ENCODE measurements at places on chromosomes 5 and 9.
A peak's percentile ranks its signal among the peaks of the same experiment; 100 is the strongest.

DNA sequence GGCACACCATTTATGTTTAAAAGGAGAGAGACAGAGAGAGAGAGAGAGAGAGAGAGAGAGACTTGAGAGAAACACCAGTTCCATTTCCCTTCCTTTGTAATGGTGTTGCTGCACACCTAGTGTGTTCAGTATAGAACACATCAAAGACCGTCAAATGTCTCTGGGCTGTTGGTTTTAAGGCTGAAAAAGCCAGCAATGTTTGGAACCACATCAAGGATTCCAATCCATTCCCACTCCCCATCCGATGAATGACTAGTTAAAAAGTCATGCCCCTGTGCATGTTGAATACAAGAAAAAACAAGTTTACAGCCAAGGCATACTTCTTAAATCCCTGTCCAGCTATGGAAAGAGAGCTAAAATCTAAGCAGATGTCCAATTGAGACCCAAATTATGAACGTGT is 83.0 kb upstream of the IFNE start:
- DNase-seq, result no peak

DNA sequence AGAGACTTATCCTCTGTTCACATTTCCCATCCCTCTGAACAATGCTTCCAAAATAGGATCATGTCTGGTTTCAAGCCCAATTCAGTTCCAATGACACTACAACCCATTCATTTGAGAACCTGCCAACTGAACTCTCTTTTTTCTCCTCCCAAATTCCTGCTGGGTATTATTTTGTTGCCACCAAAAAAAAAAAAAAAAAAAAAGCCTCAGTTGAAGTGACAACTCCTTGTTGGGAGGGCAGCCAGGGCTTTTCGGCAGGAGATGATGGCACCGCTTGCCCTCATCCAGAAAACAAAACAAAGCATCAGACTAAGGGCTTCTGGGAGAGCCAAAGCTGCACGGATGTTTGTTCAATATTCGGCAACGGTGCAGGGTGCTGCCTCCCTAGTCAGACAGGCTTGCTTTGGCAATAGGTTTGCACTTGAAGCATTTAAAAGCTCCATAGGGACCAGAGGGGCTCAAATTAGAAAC is 30.6 kb upstream of the TRIM32 start:
- DNase-seq, result no peak

- DNase-seq, result peak; percentile 60
Measured at GRCh38 chr5:132473019-132473531, 17.5 kb downstream of the IRF1 start.

DNA sequence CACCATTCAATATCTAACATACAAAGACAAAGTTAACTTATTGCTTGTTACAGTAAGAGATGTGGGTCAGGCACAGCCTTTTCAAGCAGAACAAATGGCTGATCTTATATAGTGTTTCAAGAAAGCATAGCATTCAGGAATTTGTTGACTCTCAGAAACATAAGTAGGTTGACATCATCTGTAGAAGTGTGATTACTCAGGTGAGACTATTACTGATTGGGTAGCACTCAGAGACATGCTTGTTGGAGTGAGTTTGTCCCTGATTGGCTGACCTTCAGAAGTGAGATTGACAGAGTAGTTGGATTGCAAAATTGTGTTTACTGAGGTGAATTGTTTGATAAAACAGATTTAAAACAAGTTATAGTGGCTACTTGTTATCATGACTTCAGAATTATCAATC is 30.7 kb upstream of the TNPO1 start:
- no peak for DNase-seq

DNA sequence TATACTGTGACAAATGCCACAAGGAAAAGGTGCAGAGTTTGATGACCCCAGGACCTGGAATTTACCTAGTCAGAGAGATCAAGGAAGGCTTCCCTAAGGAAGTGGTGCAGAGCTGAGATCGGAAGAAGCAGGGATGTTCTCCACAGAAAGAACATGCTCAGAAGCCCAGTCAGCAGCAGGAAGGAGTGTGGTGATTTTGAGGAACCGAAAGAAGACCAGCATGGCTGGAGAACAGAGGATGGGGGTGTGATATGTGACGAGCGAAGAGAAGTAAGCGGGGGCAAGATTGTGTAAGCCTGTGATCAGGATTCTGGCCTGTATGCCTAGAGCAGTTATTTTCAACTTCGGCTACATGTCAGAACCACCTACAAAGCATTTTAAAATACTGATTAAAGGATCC is 18.7 kb upstream of the PIK3R1 start:
- no peak for DNase-seq

DNA sequence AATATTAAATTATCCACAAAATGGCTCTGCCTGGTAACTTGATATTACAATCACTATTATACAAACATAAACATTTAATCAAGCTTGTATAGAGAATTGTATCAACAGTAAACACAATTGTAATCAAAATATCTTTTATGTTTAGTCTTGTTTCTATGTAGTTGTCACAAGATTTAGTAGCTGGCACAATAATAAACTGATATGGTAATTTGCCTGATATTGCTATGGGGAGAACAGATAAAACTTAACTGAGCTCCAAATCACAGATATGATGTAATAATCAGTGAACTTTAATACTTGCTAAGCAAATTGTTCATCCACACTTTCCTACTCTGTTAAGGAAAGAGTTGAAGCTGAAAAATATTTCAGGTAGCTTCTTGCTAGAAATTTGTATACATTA is 189.8 kb downstream of the MPDZ start:
- no peak for DNase-seq

DNA sequence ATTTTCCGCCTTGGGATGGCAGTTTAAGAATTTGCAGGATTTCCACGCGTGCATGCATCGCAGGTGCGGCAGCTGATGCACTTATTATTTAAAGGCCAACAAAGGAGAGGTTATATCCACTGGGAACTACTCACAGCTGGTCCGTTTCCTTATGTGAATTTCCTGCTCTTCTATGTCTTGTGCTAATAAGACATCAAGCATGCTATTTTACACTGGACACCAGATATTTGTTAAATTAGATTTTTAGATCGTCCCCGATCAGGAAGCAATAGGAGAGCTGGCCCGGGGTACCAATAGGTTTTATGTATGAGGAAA is 476 bp upstream of the DTWD2 start:
- DNase-seq, result no peak

DNA sequence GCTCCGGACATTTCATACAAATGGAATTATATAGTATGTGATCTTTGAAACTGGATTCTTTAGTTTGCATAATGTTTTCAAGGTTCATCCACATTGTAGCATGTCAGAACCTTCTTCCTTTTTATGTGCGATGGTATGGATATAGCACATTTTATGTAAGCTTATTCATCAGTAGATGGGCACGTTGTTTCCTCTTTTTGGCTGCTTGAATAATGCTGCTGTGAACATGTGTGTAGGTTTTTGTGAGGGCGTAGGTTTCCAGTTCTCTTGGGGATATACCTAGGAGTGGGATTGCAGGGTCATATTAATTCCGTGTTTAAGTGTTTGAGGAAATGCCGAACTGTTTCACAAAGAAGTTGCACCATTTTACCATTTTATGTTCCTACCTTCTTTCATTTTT is 187.8 kb downstream of the NR3C1 start:
- DNase-seq, result no peak

GRCh38 chr5:39202597-39203274 is 16.6 kb downstream of the FYB1 start:
- no peak for DNase-seq

GRCh38 chr5:156826150-156826549 is 23.9 kb upstream of the PPP1R2B start:
- DNase-seq, result no peak

DNA sequence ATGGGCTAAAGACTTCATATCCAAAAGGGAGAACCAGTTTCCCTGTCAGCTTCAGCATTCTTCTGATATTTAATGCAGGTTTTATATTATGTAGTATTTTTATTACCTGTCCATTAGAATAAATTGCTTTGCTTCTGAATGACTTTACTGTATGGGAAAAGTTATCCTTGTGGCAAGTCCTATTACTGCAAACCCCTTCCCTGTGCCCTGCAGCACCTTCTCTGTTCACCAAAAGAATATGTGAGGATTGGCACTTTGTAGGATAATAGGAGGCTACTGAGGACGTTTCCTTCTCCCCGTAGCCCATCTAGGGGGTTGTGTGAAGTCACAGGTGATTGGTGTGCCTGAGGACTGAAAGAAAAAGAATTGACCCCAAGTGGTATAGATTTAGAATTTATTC is 296.1 kb downstream of the KDM4C start:
- DNase-seq, result no peak

- DNase-seq, result no peak
Measured at GRCh38 chr5:69129413-69129812, 35.6 kb downstream of the SLC30A5 start.

- peak; percentile 70 for DNase-seq
Measured at GRCh38 chr5:179820483-179821297, at the start of gene SQSTM1. Gene SQSTM1 (plus strand): TSS chr5:179820905. CDS start chr5:179820937, 32 bp downstream.

DNA sequence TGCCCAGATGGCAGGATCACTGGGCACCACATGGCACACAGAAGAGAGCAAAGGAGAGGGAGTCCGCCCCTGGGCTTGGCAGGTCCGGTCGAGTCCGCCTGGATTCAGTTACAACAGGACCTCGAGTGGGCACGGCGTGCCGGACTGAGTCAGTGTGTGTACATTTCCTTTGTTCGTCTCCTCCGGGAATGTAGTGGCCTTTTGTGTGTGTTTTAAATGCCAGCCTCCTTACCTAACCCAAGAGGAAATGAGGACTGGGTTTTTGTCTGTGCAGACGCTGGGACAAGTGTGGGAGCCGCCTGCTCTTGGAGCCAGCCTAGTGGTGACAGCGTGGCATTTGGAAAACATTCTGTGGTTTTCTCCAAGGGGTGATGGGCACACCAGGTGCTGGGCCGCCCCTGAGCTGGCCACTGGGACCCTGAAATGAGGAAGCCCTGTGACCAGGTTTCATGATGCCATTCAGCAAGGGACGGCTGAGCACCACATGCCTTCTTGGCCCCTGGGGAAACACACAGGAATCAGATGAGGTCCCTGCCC is 9.6 kb downstream of the NEK6 start:
- no peak for DNase-seq

DNA sequence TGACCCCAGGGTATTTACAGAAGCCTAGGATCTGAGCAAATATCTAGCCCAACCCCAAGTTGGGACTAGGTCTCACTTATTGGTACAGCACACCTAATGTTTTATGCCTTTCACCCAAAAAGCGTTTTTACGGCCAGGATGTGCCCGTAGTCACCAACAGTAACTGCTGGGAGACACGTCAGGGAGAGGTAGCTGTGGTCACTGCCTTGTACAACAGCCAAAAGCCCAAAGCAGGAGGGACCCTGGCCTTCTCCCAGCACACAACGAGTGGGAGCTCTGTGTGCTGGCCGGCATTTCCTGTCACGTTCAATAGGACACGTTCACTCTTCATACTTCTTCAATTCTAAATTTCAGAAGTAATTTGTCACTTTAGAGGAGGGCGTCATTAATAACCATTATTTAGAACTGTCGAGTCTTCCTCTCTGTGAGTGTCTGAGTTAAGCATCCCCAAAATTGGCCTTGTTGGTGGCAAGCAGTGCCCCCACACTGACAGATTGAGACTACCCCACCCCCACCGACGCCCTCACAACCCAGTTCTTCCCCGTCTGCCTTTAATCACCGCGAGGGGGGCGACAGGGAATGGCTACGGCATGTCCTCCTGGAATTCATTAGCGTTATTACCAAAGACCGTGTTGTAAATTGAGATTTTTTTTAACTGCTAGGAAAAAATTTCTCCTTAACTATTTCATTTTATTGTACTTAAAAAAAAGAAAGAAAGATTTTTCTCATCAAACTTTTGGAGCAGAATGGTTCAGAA is 80.7 kb downstream of the MVB12B start:
- DNase-seq, result no peak

DNA sequence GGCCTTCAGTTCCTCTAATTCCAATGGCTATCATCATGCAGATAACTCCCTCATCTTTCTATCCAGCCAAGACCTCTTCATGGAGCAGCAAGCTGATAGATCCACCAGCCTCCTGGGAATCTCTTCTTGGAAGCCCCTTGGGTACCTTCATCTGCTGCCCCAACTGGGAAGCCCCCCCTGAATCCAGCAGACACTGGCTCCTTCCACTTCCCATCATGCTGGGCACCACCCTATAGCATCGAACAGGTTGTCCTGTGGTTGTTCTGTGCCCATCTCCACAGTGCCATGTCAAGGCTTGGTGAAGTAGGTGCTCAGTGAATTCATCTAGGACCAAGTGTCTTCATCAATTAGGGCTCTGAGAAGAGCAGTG is 410.4 kb upstream of the KLF4 start:
- DNase-seq, result no peak

DNA sequence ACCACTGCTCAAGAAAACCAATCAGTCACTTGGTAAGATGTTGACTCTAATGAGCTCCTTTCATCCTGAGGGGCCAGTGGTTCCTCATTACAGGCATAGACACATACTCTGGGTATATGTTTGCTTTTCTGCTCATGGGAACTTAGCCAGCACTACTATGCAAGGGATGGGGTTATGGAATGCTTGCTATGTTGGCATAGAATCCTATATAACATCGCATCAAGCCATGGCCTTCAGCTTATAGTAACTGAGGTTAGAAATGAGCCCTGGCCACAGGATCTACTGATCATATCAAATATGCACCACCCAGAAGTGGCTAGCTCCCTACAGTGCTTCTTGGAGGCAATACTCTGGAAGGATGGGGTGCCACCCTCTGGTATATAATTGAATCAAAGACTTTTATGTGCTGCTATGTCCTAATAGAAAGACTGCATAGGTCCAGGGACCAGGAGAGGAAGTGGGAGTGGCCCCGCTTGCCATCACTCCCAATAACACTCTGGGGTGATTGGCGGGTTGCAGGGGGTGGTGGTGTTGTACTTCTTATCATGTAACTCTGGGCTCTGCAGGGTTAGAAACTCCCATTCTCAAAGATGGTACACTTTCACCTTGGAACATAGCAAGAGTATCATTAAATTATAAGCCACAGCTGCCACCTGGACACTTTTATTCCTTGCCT is 70.3 kb downstream of the ZNF366 start:
- DNase-seq, result no peak

DNA sequence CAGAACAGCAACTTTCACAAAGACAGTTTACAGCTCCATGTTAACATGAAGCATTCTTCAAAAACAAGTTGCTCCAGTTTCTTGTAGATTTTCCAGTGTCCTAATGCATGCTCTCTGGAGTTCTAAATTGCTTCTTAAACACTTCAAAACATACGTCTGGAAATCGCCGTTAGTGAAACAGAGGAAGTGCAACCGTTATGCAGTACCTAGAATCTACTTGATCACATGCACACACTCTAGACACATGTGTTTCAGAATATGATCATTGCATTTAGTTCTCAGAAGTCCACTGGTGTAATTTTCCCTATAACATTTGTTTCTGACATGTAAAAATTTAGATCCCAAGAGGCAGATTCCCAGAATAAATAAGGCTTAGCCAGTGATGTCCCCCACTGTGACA is 41.1 kb upstream of the RUFY1 start:
- no peak for DNase-seq

DNA sequence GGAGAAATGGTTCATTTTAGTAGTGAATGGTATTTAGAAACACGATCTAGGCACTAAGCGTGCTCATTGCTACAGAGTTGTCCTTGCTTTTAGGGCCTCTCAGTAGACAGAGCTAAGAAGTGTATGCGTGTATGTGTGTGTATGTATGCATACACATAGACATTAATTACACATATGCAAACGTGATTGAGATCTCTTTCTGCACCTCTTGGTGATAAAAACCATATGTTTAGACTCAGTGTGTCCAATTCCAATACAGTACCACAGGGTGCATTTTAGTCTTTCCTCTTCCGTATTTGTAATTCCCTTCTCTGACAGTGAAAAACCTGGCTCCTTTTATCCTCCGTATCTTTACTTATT is 13.1 kb downstream of the TRIO start:
- no peak for DNase-seq
